ENCODE measurements at places on chromosomes 4 and X.

DNA sequence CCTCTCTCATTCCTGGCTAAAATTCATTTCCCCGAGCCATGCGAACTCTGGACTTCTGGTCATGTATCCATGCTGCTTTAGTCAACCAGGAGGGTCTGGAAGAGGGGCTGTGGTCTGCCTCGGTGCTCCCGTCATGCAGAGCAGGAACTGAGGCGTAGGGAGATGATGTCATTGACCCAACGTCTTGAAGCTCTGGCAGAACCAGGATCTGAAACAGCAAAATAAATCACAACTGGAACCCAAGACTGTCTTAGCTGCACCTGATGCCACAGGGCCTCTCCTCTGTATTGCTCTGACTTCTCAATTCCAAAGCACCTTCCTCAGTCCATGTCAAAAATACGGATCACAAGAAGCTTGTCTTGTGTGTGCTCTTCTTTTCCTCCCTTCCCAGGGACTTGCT lies 131.0 kb upstream of the LDB2 start:
- no peak for DNase-seq

DNA sequence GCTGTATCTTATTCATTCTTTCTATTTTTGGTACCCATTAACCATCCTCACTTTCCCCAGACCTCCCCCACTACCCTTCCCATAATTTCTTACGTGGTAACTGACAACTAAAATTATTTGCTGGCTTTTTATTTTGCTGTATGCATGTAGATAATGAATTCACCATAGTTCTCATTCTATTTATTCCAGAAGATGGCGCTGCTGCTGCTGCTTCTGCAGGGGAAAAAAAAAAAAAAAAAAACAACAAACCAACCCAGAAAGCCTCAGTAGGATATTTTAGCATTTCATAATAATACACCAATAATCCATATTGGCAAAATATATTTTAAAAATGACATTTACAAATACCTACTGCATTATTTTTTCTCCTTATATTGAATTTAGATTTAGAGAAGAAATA lies 416.6 kb upstream of the MAGEB18 start:
- no peak for DNase-seq

DNA sequence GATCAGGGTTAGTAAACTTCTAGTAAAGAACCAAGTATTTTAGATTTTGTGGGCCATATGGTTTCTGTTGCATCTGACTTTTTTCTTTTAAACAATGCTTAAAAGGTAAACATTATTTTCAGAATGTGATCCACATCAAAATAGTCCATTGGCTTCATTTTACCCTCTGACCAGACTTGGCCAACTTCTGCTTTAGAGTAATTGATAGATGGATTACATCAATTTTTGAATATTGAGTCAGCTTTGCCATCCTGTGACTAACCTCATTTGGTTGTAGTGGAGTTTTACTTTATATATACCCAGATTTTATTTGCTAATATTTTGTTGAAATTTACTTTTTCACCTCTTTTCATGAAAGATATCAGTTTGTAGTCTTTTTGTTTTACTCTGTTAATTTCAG lies 559.8 kb downstream of the TLL1 start:
- no peak for DNase-seq

- DNase-seq: peak; percentile 0
These were observed 208.9 kb downstream of the NWD2 start for GRCh38 chr4:37453281-37453998.

DNA sequence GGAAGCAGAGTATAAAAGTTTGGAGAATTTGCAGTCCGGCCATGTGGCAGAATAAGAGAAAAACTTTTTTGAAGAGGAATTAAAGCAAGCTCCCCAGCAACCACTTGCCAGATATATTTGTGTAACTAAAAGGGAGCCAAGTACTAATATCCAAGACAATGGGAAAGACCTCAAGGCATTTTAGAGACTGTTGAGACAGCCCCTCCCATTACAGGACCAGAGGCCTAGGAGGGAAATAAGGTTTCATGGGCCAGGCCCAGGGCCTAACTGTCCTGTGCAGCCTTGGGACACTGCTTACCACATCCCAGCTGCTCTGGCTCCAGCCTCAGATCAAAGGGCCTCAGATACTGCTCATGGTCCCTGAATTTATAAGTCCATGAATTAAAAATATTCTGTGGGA lies 659.4 kb downstream of the PCDH19 start:
- no peak for DNase-seq

DNA sequence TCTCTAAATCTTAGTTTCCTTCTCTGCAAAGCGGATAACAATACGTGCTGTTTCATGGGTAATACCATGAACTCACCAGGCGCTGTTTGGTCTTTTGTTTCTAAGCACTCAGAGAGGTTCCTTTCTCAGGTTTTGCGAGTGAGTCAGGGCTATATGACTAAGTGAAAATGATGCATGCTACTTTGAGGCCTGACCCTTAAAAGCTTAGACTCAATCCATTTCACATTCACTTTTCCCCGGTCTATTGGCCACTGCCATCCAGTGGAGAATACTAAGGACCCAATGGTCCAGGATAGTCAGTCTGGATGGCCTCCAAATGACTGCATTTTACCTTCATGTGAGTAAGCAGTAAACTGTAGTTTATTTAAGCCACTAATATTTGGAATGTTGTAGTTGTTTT lies 400.8 kb upstream of the SLIT2 start:
- DNase-seq: no peak

GRCh38 chr4:17293901-17294300 lies 218.0 kb downstream of the QDPR start:
- DNase-seq: no peak

GRCh38 chr4:188596021-188596420 lies 456.8 kb downstream of the TRIML1 start:
- no peak for DNase-seq
